Mesothelial cell of epicardium (in vitro differentiated cells): ENCODE measurements at places on chromosomes 2 and 18. TPM values are rescaled to one million over a fixed set of nuclear protein-coding genes. Genes with fewer than 3 reads are reported as not detected.

Gene ACTR3
- total RNA-seq = 150 to 163 TPM (median 151 TPM) in 3 replicates

DNA sequence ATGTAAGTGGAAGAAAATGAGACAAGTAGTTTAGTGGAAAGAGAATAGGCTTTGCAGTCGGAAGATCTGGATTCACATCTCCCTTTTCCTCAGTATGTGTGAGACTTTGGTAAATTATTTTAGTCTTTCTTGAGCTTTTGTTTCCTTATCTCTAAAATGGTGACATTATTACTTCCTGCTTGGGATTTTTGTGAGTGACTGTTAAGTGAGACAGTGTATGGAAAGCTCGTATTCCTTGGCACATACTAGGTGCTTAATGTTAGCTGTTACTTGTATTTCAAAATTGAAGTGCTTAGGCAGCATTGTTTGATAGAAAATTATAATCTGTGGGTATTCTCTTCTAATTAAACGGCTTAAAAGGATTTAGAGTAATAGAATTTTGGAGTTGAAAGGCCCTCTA, 2.0 kb downstream of the ZNF638 start:
- DNase-seq = no peak

GRCh38 chr18:74234326-74235171, 57.2 kb downstream of the CYB5A start:
- no peak for DNase-seq

DNA sequence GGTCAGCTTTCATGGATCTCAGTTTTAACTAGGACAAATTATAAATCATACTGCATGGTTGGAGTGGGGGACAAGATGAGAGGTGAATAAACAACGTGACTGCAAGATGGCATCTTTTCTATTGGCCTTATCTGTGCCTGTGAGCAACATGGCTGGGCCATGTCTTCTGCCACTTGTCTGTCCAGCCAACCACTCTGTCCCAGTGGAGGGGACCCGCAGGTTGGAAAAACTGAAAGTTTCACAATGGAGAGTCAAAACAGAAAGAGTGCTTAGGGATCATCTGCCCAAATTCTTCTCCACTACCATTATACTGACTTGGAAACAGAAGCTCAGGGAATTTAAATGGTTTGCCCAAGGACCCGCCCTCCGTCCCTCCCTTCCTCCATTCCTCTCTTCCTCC, 104.1 kb downstream of the ALK start:
- DNase-seq = no peak

DNA sequence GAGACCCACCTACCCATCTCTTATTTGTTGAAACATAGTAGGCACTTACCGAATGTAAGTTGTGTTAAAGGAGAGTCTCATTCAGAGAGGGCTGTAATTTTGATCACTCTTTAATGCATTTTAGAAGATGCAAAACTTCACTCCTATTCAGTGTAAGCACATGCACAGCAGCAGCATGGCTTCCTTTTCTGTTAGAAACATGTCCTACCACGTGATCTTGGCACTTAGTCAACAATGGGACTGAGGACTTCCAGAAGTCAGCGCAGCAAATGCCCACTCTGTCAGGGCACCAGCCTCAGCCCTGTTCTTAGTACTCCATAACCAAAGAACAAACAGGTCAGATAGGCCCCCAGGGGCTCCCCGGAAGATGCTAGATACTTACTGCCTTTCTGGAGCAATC, 456.5 kb downstream of the METTL4 start:
- no peak for DNase-seq

GRCh38 chr18:12811191-12811950, 72.7 kb downstream of the PTPN2 start:
- no peak for DNase-seq

GRCh38 chr2:121527009-121527682, 3.5 kb upstream of the RNU4ATAC start:
- no peak for DNase-seq

GRCh38 chr2:230318190-230319121, 8.5 kb upstream of the SP140L start:
- DNase-seq = no peak
